ENCODE measurements at places on chromosomes 3 and 15.

DNA sequence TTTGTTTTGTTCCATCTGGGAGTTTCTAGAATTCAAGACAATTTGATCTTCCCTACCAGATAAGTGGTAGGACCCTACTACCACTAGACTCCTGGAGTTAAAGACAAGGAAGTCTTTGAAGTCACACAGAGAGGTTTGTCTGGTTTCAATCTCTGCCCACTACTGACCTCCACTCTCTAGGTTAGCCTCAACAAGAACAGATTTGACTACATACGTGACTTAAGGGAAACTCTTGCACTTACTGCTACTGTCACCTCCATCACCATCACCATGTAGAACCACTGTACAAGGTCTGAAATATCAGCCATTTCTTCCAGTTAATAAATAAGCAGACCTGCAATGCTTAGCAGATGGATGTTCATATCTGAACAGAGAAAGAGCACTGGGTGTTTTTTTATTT is 148.3 kb upstream of the ARHGEF26 start:
- no peak for DNase-seq

DNA sequence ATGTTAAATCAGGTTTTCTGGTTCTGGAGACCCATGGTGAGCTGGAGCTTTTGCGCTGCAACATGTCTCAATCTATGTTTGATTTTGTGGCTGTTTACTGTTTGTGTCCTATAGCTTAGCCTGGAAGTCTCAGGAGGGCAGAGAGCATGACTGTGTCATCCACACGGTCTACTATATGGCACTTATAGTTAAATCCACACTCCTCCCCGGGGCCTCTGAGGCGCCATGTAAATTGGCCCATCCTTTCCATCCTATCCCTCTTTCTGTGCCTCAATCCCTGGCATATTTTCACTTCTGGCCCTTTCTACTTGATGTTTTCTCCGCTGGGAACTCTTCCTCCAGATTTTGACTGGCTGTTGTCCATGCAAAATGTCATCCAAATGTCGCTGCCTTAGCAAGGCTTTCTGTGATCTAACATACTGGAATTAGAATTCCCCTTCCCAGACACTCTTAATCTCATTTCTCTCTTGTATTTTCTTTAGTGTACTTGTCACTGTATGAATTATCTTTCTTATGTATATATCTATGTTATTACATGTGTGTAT is 560.8 kb upstream of the RGMA start:
- DNase-seq, result no peak

DNA sequence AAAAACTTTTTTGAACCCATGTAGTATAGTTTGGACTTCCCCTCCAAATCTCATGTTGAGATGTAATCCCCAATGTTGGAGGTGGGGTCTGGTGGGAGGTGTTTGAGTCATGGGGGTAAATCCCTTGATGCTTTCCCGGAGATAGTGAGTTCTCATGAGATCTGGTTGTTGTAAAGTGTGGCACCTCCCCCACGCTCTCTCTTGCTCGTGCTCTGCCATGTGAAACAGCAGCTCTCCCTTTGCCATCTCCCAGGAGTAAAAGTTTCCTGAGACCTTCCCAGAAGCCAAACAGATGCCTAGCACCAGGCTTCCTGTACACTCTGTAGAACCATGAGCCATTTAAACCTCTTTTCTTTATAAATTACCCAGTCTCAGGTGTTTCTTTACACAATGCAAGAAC is 16.0 kb upstream of the RNU6-1 start:
- no peak for DNase-seq

DNA sequence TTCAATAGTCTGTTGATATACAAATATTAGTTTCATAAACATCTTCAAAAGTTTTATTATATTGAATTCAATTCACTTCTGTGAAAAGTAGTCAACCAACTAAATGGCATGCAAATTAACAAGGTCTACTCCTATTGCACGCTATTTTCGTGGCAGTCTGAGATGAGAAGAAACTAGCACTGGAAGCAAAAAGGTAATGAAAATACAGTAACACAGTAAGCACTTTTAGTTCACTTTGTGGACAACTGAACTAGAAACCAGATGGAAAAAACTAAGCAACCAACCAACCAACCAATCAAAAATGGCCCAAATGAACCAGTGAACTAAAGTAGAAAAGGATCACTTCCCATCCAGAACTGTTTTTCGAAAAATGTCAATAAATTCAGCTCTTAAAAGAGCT is 55.7 kb upstream of the ACTC1 start:
- no peak for DNase-seq

DNA sequence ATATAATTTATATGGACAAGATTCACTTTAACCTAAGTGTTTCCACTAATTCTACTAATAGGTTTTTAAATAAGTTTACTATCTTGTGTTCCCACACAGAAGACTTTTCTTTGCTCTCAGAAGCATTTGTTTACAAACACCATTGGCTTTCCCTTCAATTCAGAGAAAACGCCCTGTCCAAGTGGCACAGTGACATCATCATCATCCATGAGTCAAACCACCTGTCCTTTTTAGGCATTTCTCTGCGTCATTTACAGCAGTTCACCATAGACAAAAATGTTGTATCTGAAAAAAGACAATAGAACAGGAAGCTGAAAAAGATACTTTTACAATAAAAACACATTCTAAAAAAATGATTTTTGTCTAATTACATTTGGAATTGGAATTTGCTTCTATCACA is 9.3 kb upstream of the BCL2L10 start:
- DNase-seq, result no peak

DNA sequence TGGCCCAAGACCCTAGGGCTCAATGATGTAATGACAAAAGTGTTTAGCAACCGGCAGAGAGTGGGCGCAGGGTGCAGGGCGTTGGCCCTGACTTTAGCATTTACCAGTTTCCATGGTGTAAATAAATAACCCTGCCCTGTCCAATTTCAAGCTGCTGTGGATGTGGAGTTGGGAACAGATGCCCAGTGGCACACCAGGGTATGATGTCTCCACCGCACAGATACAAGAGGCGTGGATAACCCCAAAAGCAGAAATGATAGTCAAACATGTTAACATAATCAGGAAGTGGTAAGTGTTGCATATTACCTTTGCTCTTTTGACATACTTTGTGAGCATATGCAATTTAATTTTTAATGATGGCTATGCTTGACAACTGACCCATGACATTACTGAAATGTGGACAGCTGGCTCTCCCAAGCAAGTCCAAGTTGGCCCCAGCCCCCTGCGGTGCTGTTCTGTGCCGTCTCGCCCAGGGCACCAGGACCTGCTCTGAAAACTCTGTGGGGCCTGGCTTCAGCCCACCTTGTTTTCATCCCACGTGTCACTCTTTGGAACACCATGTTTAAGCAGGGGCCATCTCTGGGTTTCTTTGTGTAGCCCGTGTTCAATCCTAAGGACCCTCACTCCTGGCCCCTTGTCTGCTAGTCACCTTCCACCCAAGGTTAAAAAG is 10.8 kb upstream of the ANPEP start:
- no peak for DNase-seq

GRCh38 chr3:135860761-135861160 is 104.8 kb upstream of the PPP2R3A start:
- no peak for DNase-seq

DNA sequence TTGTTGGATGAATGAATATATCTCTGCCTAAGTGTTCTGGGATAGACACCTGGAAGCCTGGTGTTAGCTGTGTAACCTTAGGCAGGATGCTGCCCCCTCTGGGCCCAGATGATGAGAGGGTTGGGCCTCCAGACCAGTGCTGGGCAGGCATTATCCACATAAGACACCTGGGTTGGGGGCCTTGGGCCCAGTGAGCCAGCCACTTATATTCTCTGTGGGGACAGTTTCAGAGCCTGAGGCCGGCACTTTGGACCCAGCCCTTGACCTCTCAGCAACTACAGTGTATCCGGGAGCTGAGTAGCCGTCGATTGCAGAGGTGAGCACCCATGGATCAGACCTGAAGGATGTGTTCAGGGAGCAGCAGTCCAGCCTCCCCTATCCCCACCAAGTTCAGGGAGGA is 2.2 kb downstream of the HEMK1 start:
- DNase-seq, result no peak

- DNase-seq, result no peak
Observed at GRCh38 chr15:93360318-93360717, 271.3 kb upstream of the RGMA start.

DNA sequence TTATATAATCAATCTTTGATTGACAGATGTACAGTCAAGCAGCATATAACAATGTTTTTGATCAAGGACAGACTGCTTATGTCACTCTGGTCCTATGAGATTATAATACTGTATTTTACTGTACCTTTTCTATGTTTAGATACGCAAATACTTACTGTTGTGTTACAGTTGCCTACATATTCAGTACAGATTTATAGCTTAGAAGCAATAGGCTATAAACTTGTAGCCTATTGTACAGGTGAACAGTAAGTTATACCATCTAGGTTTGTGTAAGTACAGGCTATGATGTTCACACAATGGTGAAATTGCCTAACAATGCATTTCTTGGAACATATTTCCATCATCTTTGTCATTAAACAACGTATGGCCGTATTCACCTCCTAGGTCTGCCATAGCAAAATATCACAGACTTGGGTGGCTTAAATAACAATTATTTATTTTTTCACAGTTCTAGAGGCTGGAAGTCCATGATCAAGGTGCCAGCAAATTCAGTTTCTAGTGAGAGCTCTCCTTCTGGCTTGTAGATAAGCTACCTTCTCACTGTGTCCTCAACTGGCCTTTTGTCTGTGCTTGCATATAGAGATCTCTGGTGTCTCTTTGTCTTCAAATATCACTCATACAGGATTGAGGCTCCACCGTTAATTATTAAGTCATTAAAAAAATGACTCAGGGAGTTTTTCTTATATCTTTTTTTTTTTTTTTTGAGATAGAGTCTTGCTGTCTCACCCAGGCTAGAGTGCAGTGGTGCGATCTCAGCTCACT is 89.1 kb downstream of the EBLN2 start:
- DNase-seq, result no peak

DNA sequence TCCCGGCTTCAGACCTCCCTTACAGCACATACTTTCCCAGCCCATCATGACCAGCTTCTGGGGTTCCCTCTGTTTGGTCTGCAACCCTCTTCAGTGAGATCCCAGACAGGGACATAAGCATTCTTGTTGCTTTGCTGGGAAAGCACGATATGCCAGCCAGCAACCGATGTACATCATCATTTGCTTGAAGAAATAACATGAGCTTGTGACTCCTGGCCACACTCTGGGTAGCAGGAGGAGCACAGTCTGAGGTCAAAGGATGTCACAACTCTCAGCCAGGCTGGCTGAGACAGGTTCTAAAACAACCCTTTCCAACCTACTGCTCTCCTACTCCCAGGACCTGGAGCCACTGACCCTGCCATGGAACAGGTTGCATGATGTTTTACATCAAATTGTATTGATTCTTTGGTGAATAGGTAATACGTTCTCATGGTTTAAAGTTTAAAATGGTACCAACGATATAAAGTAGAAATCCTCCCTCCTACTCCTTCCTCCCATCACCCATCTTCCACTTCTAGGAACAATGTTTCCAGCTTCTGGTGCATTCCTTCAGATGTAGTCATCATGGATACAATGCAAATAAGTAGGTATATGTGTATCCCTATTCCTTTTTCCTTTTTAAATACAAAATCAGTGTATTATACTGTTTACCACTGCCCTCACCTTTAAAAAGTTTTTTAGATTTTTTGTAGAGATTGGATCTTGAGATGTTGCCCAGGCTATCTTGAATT is 190.3 kb downstream of the OPA1 start:
- DNase-seq, result no peak

All from stimulated activated CD4-positive, alpha-beta T cell treated with anti-CD3 and anti-CD28 coated beads, TNF-alpha, amount 100 ng/mL, for 4 hours (primary cell).